Activated T-helper 1 cell treated with anti-CD3 and anti-CD28 coated beads, Interleukin-2, amount 50 U/mL, for 16 hours (primary cell): ENCODE measurements at places on chromosomes 16 and 17.

- no peak for DNase-seq
Observed at GRCh38 chr16:3187798-3188674, at the start of gene OR1F1. TSS of gene OR1F1 (plus strand) at chr16:3188204.

GRCh38 chr17:47852113-47852949 is 1.4 kb upstream of the SP6 start:
- no peak for DNase-seq

DNA sequence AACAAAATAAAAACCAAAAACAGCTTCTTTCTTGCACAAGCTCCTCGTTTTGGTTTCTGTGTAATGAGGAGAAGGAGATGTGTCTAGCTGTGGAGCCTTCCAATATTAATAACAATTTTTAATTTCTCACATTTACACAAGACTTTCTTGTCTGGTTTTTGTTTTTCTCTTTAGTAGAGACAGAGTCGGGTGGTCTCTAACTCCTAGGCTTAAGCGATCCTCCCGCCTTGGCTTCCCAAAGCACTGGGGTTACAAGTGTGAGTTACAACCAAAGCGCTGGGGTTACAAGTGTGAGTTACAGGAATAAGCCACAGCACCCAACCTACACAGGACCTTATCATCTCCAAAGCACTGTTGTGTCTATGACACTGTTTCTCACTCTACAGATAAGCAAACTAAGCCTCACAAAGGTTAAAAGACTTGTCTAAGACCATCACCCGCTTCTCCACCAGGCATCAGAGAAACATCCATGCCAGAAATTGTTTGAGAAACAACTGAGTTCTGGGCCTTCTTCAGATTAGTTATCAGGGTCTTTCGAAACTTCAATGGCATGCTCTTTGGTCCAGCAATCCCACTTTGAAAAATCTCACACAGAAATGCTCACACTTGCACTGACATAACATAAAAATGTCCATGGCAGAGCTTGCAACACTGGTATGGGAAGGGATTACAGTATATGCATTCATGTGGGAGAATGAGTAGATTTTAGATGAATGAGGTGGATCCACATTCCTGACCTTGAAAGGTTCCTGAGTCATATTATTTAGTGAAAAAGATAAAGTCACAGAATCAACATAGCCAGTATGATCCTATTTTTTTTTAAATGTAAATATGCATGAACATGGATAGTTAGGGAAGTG is 3.9 kb downstream of the ABAT start:
- DNase-seq, result no peak

DNA sequence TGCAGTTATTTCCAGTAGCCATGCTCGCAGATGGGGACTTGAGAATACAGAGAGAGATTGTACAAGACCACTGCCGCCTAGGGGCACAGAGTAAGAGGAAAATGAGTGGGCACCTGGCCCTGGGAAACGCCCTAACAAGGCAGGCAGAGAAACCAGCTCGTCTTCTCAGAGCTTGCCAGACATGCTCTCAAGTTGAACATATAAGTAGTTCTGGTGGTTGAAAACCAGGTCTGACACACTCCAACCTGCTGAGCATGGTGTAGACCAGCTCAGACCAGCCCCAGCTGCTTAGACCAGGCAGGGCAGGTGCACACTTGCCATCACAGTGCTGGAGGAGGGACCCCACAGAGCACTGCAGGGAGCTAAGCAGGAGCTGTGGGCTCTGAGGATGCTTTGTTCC is 250.5 kb downstream of the CPPED1 start:
- DNase-seq, result no peak

- DNase-seq, result peak; percentile 44
Observed at GRCh38 chr16:728131-728889, 1.4 kb downstream of the HAGHL start.

DNA sequence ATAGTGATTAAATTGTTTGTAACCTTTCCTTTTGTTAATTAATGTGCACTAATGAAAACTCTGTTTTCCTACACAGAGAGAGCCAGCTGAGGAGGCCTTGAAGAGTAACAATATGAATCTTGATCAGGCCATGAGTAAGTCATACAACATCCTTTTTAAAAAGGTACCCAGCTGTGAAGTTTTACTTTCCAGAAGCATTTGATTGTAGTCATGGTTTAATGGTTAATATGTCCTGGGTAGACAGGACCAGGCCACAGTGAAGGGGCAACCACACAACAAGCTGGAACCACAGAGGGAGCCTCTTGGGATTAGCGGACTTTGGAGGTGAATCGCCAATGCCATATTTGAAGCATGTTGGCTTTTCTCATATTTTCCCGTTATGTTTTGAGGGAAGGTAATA is 55.6 kb downstream of the TMC6 start:
- DNase-seq, result no peak

GRCh38 chr16:12062343-12063003 is 85.9 kb downstream of the SNX29 start:
- no peak for DNase-seq

DNA sequence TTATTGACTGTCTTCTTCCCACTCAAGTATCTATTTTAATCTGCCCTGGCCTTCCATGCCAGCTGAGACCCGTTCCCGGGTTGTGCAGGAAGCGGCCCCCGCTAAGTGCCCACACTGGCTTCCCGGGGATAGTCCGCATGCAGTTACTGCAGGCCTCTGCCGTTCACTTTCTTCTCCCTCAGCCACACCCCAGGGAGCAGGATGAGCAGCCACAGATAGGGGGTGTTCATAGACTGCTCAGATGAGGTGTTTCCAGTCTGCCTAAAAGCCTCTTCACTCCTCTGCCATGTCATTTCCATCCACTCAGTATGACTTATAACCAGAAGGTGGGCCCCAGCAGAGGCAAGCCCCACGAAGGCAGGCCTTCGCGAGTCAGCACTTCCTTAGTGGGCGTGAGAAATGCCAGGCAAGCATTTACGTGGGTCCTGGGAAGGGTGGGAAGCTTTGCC is 7.7 kb downstream of the MED9 start:
- DNase-seq, result no peak

GRCh38 chr17:46178550-46179214 is 14.5 kb downstream of the KANSL1 start:
- DNase-seq, result no peak

- DNase-seq, result no peak
Observed at GRCh38 chr16:67206838-67207248, 7.9 kb downstream of the ELMO3 start.

DNA sequence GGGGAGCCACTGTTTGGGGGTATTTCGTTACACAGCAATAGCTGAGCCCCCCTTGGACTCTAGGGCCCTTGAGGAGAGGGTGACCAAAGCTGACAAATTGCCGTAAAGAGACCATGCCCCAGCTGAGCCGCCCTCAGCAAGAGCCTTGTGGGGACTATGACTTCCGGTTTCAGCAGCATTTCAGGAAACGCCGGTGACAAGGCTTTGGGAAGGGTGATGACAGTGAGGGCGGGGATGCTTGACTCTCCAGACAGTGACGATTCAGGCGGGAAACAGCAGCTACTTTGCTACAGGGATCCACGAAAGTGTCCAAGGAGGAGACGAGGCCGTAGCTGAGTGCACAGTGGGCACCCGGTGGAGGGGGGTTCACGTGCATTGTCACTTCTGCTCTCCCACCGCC is 360.8 kb downstream of the C16orf95 start:
- no peak for DNase-seq

GRCh38 chr17:55588446-55589242 is 77.4 kb upstream of the SMIM36 start:
- DNase-seq, result no peak
